Skeletal muscle tissue (tissue), 5 donors: ENCODE measurements at places on chromosomes 6 and 20. TPM values are rescaled to one million over a fixed set of nuclear protein-coding genes. Genes with fewer than 3 reads are reported as not detected.

MOXD1 gene
- 1.0 TPM for total RNA-seq

GFOD1 gene
- total RNA-seq, result 6.3 TPM

MAP7 gene
- under 0.01 TPM for total RNA-seq

DOK5 gene
- 31.3 TPM for total RNA-seq

LHFPL5 gene
- not detected for total RNA-seq
